Lung (tissue), 17 donors: ENCODE measurements at places on chromosomes 12 and 14. TPM values are rescaled to one million over a fixed set of nuclear protein-coding genes. Genes with fewer than 3 reads are reported as not detected.

- H3K27me3 ChIP-seq: no peaks in the 10 kb centered on the region
- no peaks in the 10 kb centered on the region for H3K36me3 ChIP-seq
These were observed 172.8 kb downstream of the DPF3 start for GRCh38 chr14:72721083-72721482.

- no peaks in the 10 kb centered on the region for H3K27me3 ChIP-seq
- DNase-seq: peak; percentile 66
- no peaks in the 10 kb centered on the region for H3K36me3 ChIP-seq
These were observed 356.5 kb upstream of the ATP2B1 start for GRCh38 chr12:90064852-90065801.

- H3K27ac ChIP-seq: no peak overlapping the region
- no peaks in the 10 kb centered on the region for H3K36me3 ChIP-seq
- no peaks in the 10 kb centered on the region for H3K4me1 ChIP-seq
- H3K27me3 ChIP-seq: no peaks in the 10 kb centered on the region
- DNase-seq: no peak
- H3K4me3 ChIP-seq: no peak overlapping the region
These were observed 236.9 kb upstream of the DDHD1 start for GRCh38 chr14:53390008-53390407.

DNA sequence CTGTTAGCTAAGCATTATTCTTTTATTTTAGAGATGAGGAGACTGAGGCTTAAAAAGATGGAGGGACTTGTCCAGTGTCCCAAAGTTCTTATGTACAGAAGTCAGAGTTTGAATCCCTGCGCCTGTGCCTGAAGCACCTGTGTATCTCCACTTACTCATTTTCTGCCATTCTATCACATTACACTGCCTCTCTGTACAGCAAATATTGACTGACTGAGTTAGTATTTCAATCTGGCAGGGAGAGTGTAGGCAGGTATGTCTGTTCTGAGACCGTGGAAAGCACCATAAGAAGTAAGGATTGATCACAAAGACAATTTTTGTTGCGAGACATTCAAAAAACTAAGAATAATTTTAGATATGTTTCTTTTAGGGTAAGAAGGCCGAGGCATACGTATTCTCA is 162.7 kb downstream of the KITLG start:
- no peaks in the 10 kb centered on the region for H3K27me3 ChIP-seq
- H3K4me3 ChIP-seq: no peak overlapping the region
- no peak overlapping the region for H3K27ac ChIP-seq
- H3K4me1 ChIP-seq: peaks cover 3% of the 10 kb centered on the region
- no peak for DNase-seq
- H3K36me3 ChIP-seq: no peaks in the 10 kb centered on the region

GRCh38 chr12:15808652-15809051 is 19.5 kb upstream of the EPS8 start:
- no peak overlapping the region for H3K4me3 ChIP-seq
- H3K27ac ChIP-seq: no peak overlapping the region
- H3K36me3 ChIP-seq: no peaks in the 10 kb centered on the region

DNA sequence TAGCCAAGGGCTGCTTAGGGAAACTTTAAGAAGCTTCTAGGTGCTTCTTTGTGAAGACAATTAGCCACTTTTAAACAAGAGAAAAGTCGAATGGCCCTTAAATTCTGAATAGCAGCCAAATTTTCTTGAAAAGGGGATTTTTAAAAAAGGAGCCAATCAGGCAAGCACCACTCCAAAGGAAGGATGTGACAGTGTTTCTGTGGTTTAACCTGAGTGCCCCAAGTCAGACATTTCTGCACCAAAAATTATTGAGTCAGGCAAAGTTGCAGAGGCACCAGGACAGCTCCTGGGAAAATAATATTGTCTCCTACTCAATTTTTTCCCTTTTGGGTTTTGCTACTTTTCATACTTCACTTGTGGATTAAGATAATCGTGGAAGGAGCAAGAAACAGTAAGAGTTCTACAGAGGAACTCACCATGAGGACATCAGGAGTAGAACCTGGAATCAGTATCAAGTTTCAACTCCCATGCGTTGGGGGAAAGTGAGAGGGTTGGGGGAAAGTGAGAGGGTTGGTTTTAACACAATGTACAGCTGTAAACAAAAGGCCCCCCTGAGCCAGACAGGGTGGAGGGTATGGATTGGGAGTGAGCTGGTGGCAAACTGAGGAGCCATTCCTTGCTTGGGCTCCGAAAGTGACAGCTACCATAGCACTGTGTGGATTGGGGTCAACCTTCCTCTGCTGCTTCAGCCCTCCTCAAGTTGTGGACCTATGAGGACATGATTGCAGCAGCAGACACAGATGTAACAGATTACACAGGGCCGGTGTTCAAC is 90.8 kb downstream of the SLC38A1 start:
- no peak overlapping the region for H3K27ac ChIP-seq
- H3K4me1 ChIP-seq: no peaks in the 10 kb centered on the region
- H3K4me3 ChIP-seq: no peak overlapping the region
- DNase-seq: no peak
- H3K27me3 ChIP-seq: no peaks in the 10 kb centered on the region

DNA sequence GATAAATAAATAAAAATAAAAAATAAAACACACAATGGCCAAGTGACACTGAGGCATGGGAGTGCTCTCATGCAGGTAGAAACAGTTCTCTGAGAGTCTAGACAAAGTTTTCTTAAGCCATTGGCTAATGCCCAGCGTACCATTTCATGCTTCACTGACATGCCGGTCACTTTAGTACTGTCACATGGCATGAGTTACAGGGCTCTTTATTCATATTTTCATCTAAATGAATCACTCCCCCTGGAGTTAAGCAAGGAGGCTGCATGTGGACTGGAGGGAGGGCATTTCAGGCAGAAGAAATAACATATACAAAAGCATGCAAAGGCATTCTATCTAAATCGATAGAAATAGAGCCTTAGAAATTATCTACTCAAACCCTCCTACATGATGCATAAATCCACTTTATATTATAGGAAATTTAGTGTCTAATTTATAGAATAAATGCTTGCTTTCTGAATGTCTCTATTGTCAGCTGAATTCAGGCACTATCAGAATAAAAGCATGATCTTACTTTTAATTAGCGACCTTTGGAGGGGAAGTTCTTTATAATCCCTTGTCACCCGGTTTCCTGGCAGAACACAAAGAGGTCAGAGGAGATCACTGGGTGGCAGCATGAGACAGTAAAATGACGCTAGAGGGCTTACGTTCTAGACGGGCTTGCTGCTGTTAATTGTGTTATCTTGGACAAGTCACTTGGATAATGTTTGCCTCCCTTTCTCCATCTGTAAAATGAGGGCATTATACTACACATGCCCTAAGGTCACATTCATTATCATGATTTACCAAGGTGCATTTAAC is 17.5 kb downstream of the DYRK4 start:
- no peaks in the 10 kb centered on the region for H3K27me3 ChIP-seq
- H3K4me1 ChIP-seq: no peaks in the 10 kb centered on the region
- H3K27ac ChIP-seq: no peak overlapping the region
- no peaks in the 10 kb centered on the region for H3K36me3 ChIP-seq
- no peak overlapping the region for H3K4me3 ChIP-seq

GRCh38 chr12:67268335-67268895 is 743 bp upstream of the CAND1 start:
- no peaks in the 10 kb centered on the region for H3K27me3 ChIP-seq
- peak overlapping the region; percentile 66 for H3K27ac ChIP-seq
- H3K4me3 ChIP-seq: peak overlapping the region; percentile 20

DNA sequence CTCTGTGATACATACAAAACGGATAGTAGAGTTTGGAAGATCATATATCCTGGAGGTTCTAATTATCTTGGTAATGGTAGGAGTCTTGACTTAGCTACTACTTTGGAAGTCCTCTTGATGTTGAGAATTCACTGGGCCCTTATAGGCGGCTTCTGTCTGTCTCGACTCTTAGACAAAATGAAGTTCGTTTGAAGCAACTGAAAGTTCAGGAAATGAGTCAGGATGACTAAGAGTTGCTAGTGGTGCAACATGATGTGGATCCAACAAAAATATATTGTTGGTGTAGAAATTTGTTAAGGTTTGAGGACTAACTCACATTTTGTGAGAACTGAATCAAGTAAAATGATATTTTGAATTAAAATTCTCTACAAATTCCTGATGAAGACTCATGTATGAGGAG is 272.7 kb downstream of the AEBP2 start:
- H3K27me3 ChIP-seq: no peaks in the 10 kb centered on the region
- H3K4me3 ChIP-seq: no peak overlapping the region
- no peak for DNase-seq

- no peaks in the 10 kb centered on the region for H3K4me1 ChIP-seq
- DNase-seq: no peak
- H3K4me3 ChIP-seq: no peak overlapping the region
- no peaks in the 10 kb centered on the region for H3K36me3 ChIP-seq
- no peak overlapping the region for H3K27ac ChIP-seq
These were observed 102.9 kb downstream of the RASSF9 start for GRCh38 chr12:85733221-85733840.

DNA sequence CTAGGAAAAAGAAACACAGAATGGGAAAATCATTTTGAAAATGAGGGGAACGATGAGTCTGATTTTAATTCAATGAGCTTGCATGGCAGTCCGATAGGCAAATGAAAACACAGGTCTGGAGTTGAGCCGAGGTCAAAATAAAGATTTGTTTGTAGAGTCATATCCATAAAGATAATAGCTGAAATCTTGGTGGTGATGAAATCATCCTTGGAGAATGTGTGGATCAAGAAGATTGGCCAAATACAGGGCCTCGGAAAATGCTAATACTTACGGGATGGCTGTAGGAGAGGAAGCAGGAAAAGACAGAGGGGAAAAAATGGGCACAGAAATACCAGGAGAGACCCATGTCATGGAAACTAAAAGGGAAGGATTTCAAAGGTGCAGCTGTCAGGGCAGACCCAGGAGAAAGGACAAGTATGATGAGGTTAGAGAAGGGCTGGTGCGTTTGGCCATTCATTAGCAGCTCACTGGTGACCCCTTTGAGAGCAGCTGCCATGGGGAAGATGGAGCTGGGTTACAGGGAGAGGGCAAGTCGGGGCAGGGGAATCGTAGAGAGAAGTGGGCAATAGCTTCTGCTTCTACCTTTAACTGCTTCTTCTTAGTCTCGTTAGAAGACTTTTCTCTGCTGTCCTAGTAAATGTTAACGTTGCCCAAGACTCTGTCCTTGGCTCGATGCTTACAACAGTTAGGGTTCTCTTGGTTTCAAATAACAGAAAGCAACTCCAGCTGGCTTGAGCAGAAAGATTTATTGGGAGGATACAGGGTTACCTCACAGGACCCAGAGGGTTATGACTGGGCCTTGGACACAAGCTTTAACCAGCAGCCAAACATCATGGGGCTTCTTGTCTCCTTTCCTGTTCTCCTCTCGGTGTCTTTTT is 161.8 kb downstream of the EFCAB11 start:
- DNase-seq: no peak
- H3K4me3 ChIP-seq: no peak overlapping the region
- no peaks in the 10 kb centered on the region for H3K27me3 ChIP-seq

GRCh38 chr12:62668782-62669181 is 202.2 kb downstream of the MON2 start:
- H3K36me3 ChIP-seq: no peaks in the 10 kb centered on the region
- peaks cover 8% of the 10 kb centered on the region for H3K4me1 ChIP-seq
- no peak overlapping the region for H3K27ac ChIP-seq
- no peaks in the 10 kb centered on the region for H3K27me3 ChIP-seq

DNA sequence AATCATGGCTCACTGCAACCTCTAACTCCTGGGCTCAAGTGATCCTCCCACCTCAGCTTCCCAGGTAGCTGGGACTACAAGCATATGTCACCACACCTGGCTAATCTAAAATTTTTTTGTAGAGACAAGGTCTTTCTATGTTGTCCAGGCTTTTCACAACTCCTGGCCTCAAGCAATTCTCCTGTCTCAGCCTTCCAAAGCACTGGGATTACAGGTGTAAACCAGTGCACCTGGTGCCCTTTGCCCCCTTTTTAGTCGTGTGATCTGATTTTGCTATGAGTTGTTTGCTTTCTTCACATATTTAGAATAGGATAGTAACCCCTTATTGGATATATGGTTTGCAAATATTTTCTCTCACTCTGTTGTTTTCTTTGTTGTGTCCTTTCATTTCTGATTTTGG is 1.7 kb upstream of the RAD52 start:
- DNase-seq: no peak
- no peaks in the 10 kb centered on the region for H3K36me3 ChIP-seq
- H3K4me3 ChIP-seq: no peak overlapping the region

The PTPN21 gene
- 39.3 TPM for total RNA-seq

The NRL gene
- 3.6 TPM for total RNA-seq

The IAPP gene
- total RNA-seq: not detected

The SOS2 gene
- 25.3 TPM for total RNA-seq

The INSM2 gene
- 0.17 TPM for total RNA-seq

The GPR137C gene
- 7.0 TPM for total RNA-seq

The GALNT9 gene
- 0.21 TPM for total RNA-seq

The LUM gene
- total RNA-seq: 593 TPM
